ENCODE measurements at places on chromosomes 13 and 19. TPM values are rescaled to one million over a fixed set of nuclear protein-coding genes. Genes with fewer than 3 reads are reported as not detected.

ZNF837 gene
- 4.2 TPM for total RNA-seq

TMEM238 gene
- total RNA-seq, result 4.3 TPM

ZIK1 gene
- total RNA-seq, result 19.2 TPM

DNA sequence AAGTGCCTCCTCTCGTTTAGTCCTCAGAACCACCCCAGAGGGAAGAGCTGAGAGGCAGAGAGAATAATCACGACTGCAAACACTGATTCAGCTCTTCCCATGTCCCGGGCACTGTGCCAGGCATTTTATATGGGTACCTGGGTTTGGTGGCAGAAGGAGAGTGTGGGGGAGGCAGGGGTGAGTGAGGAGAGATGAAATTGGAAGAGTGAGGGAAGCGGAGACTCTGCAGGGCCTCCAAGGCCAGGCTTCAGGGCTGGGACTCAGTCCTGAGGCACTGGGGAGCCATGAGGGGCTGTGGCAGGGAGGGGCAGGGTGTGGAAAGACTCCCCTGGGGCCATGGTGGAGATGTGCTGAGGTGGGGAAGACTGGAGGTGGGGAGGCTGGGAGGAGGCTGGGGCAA, 8.7 kb downstream of the SYNGR4 start:
- H3K4me1 ChIP-seq, result no peaks in the 10 kb centered on the region
- H3K27ac ChIP-seq, result no peak overlapping the region
- H3K36me3 ChIP-seq, result no peaks in the 10 kb centered on the region
- H3K4me3 ChIP-seq, result no peak overlapping the region
- no peak for DNase-seq

GRCh38 chr13:103006641-103007426, 59.4 kb downstream of the SLC10A2 start:
- peaks cover 22% of the 10 kb centered on the region for H3K4me1 ChIP-seq
- no peaks in the 10 kb centered on the region for H3K27me3 ChIP-seq
- H3K4me3 ChIP-seq, result peak overlapping the region; percentile 13
- peak overlapping the region; percentile 46 for H3K27ac ChIP-seq
- H3K36me3 ChIP-seq, result no peaks in the 10 kb centered on the region
- DNase-seq, result peak; percentile 57

REXO1 gene
- 72.4 TPM for total RNA-seq

APOC1 gene
- not detected for total RNA-seq

ASF1B gene
- 2.5 TPM for total RNA-seq

DNA sequence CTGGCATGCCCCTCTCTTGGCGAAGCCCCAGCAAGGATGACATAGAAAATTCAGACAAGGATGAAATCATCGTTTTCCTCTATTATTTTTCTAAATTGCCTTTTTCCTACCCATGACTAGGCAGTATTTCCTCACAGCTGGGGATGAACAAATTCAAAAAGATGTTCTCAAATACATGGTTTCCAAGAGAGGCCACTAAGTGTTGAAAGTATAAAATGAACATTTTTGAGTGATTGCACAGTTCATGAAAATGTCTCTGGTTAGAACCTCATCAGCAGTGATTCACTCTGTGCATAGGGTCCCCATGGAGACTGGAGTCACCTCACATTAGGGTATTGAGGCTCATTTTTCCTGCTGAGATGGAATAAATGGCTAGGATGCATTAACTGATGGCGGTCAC, 373.7 kb downstream of the DNAJC15 start:
- H3K36me3 ChIP-seq, result no peaks in the 10 kb centered on the region
- H3K4me1 ChIP-seq, result no peaks in the 10 kb centered on the region
- H3K27me3 ChIP-seq, result no peaks in the 10 kb centered on the region
- no peak overlapping the region for H3K4me3 ChIP-seq
- no peak for DNase-seq

DNA sequence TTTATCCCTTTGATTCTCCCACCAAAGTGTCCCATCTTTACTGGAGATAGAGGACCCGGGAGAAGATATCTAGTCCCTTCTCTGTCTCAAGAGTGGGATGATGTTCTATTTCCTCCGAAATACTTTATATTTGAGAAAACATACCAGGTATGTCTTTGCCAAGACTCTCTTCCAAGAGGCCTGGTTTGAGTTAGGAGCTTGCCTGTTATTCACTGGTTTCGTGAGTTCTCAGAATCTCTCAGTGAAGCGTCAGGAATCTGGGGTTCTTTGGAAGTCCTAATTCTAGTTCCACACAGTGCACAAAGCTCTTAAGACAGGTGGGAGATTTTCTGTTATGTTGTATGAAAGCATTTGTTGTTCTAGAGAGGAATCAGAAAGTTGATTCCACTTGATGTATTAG, 182.0 kb downstream of the DNAJC15 start:
- H3K4me1 ChIP-seq, result no peaks in the 10 kb centered on the region
- H3K27ac ChIP-seq, result no peak overlapping the region
- no peak overlapping the region for H3K4me3 ChIP-seq

- no peak for DNase-seq
- H3K36me3 ChIP-seq, result no peaks in the 10 kb centered on the region
- H3K27me3 ChIP-seq, result no peaks in the 10 kb centered on the region
- H3K4me1 ChIP-seq, result peaks cover 28% of the 10 kb centered on the region
- H3K27ac ChIP-seq, result no peak overlapping the region
- H3K4me3 ChIP-seq, result no peak overlapping the region
Measured at GRCh38 chr13:28432816-28433560, 61.9 kb downstream of the FLT1 start.

GRCh38 chr19:1839658-1840540, 8.4 kb downstream of the REXO1 start:
- no peaks in the 10 kb centered on the region for H3K27me3 ChIP-seq
- no peak for DNase-seq
- peaks cover 15% of the 10 kb centered on the region for H3K4me1 ChIP-seq
- no peak overlapping the region for H3K4me3 ChIP-seq
- H3K27ac ChIP-seq, result no peak overlapping the region

TNFRSF19 gene
- not detected for total RNA-seq

DNA sequence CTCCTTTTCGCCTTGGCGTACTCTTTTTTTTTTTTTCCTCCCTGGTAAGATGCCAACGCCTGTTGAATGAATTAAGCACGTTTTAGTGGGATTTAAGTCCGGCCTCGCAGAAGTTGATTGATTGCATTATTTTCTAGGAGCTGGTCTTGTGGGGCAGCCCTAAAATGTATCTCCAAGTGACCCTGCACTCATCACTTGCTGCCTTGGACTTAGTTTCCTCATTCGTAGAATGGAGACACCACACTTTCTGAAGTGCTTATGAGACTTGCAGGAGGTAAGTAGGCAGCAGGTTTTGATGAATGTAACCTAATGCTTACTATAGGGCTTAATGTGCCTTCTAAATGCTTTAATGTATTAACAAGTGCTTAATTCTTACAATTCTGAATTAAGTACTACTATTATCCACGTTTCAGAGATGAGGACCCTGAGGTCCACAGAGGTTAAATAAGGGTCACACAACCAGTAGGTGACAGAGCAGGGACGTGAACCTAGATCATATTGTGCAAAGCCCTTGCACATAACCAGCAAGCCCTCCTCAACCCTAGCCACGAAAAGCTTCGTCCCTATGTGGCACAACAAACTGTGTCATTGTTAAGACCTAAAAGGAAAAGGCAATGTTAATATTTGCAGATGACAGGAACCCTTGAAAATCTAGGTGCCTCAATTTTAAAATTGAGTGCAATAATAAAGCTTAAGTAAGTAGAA, 514 bp upstream of the ARGLU1 start:
- no peak for DNase-seq
- no peaks in the 10 kb centered on the region for H3K36me3 ChIP-seq
- H3K4me3 ChIP-seq, result peak overlapping the region; percentile 82
- H3K27ac ChIP-seq, result peak overlapping the region; percentile 97
- peaks cover 48% of the 10 kb centered on the region for H3K4me1 ChIP-seq
- H3K27me3 ChIP-seq, result no peaks in the 10 kb centered on the region

SLAIN1 gene
- total RNA-seq, result 25.2 TPM

ZNF14 gene
- 22.5 TPM for total RNA-seq

GRCh38 chr19:17985037-17985818, 18.3 kb downstream of the KCNN1 start:
- H3K27me3 ChIP-seq, result peaks cover 7% of the 10 kb centered on the region
- no peak overlapping the region for H3K27ac ChIP-seq
- H3K4me3 ChIP-seq, result no peak overlapping the region
- no peak for DNase-seq
- H3K36me3 ChIP-seq, result no peaks in the 10 kb centered on the region

WDR62 gene
- 1.9 TPM for total RNA-seq

- DNase-seq, result peak; percentile 43
- no peak overlapping the region for H3K4me3 ChIP-seq
- H3K4me1 ChIP-seq, result peaks cover 20% of the 10 kb centered on the region
Measured at GRCh38 chr19:39516270-39516669, 1.3 kb downstream of the SELENOV start.

- no peak overlapping the region for H3K4me3 ChIP-seq
- no peaks in the 10 kb centered on the region for H3K36me3 ChIP-seq
- H3K27me3 ChIP-seq, result peaks cover 4% of the 10 kb centered on the region
- DNase-seq, result peak; percentile 21
- no peak overlapping the region for H3K27ac ChIP-seq
Measured at GRCh38 chr13:29507356-29507755, 88.1 kb downstream of the SLC7A1 start.

DNA sequence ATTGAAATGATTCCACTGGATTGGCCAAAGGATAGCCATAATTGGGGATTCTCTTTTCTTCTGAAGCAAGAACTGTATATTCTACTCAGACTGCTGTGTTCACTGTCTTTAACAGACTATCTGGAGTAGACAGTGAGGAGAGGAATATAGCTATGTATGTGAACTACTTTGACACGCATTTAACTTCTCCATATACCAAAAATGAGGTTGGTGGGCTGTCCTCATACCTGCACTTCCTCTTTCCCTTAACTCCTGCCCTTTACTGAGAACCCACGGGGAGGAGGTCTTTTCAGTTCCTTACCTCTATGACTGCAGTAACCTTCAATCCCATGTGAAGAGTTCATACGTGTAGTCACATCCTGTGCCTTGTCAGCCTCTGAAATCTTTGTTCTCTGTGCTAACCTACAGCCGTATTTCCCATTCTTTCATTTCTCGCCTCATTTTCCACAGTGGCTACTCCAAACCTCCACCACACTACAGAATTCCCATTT, 305.8 kb downstream of the MTUS2 start:
- no peaks in the 10 kb centered on the region for H3K36me3 ChIP-seq
- H3K27me3 ChIP-seq, result no peaks in the 10 kb centered on the region
- H3K4me1 ChIP-seq, result peaks cover 3% of the 10 kb centered on the region
- H3K4me3 ChIP-seq, result no peak overlapping the region
- peak; percentile 31 for DNase-seq
- H3K27ac ChIP-seq, result peak overlapping the region; percentile 4

GRCh38 chr19:46391296-46392251, 21.8 kb downstream of the CCDC8 start:
- peaks cover 43% of the 10 kb centered on the region for H3K36me3 ChIP-seq
- H3K4me3 ChIP-seq, result no peak overlapping the region
- DNase-seq, result no peak

- no peak overlapping the region for H3K4me3 ChIP-seq
- H3K27ac ChIP-seq, result no peak overlapping the region
- H3K4me1 ChIP-seq, result no peaks in the 10 kb centered on the region
- no peaks in the 10 kb centered on the region for H3K27me3 ChIP-seq
- H3K36me3 ChIP-seq, result no peaks in the 10 kb centered on the region
Measured at GRCh38 chr13:37950016-37950415, 80.4 kb upstream of the TRPC4 start.

PCDH20 gene
- total RNA-seq, result not detected

ZNF382 gene
- 24.8 TPM for total RNA-seq

- H3K36me3 ChIP-seq, result no peaks in the 10 kb centered on the region
- H3K27me3 ChIP-seq, result no peaks in the 10 kb centered on the region
Measured at GRCh38 chr19:12773571-12773970, 1.8 kb downstream of the HOOK2 start.

GRCh38 chr13:21557995-21558394, 46.0 kb downstream of the MICU2 start:
- no peak overlapping the region for H3K4me3 ChIP-seq
- H3K27me3 ChIP-seq, result no peaks in the 10 kb centered on the region
- H3K36me3 ChIP-seq, result peaks cover 11% of the 10 kb centered on the region
- H3K4me1 ChIP-seq, result no peaks in the 10 kb centered on the region

- H3K36me3 ChIP-seq, result no peaks in the 10 kb centered on the region
- no peak overlapping the region for H3K4me3 ChIP-seq
- H3K27me3 ChIP-seq, result no peaks in the 10 kb centered on the region
Measured at GRCh38 chr13:40059540-40060232, 404.2 kb downstream of the COG6 start.

DNA sequence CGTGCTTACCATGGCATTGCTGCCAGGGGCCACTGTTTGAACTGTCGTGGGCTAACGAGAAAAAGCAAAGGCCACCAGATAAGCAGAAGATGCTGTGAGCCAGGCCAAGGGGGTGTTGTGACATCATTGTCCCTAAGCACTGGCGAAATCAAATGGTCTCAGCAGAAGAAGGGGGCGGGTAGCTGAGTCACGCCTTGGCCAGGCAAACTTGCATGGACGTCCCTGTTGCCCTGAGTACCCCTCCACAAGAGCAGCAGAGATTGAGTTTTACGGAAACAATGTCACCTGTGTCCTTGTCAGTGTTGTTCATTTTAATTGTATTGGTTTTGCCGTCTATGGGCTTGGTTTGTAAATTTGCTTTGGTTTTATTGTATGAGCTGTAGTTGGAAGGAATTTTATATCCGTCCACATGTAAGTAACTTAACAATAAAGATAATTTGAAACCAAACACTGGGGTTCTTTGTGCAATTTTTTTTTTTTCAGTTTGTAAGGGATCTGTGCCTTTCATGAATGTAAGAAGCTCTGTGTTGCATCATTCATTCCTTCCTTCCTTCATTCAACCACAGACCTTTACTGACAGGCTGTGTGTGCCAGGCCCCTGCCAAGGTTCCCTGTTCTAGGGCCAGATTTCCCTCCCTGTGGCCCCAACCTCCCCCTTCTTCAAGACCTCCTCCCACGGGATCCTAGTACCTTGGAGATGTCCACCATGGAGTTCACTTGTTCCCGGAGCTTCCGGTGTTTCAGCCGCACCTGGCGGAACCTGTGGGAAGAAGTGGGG, 12.3 kb downstream of the KCNN4 start:
- H3K36me3 ChIP-seq, result no peaks in the 10 kb centered on the region
- peak overlapping the region; percentile 88 for H3K27ac ChIP-seq
- no peaks in the 10 kb centered on the region for H3K27me3 ChIP-seq
- DNase-seq, result no peak
- H3K4me1 ChIP-seq, result peaks cover 54% of the 10 kb centered on the region

DNA sequence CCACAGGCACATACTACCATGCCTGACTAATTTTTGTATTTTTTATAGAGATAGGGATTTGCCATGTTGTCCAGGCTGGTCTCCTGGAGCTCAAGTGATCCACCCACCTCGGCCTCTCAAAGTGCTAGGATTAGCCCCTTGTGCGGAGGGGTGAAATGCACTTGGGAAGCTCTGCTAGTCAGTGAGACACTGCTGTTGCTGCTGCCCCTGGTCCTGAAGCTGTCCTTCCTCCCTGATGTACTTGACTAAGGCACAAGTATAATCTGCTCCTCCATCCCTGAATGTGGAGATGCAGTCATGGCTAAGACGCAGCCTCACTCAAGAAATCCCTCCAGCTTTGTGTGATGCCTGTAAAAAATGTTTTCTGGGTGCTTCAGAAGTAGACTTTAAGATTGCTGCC, 124.5 kb downstream of the KCTD15 start:
- no peaks in the 10 kb centered on the region for H3K36me3 ChIP-seq
- no peak for DNase-seq
- H3K4me3 ChIP-seq, result no peak overlapping the region
- H3K4me1 ChIP-seq, result no peaks in the 10 kb centered on the region

- no peak for DNase-seq
- no peaks in the 10 kb centered on the region for H3K36me3 ChIP-seq
- no peaks in the 10 kb centered on the region for H3K4me1 ChIP-seq
- peaks cover under 1% of the 10 kb centered on the region for H3K27me3 ChIP-seq
Measured at GRCh38 chr13:111436446-111436845, 116.0 kb downstream of the TEX29 start.

FLT3LG gene
- total RNA-seq, result 27.8 TPM

GRCh38 chr13:85828094-85828684, 29.0 kb upstream of the SLITRK6 start:
- H3K4me1 ChIP-seq, result no peaks in the 10 kb centered on the region
- no peak for DNase-seq
- H3K27ac ChIP-seq, result no peak overlapping the region
- no peak overlapping the region for H3K4me3 ChIP-seq
- no peaks in the 10 kb centered on the region for H3K27me3 ChIP-seq
